ENCODE measurements at places on chromosomes 3 and 15.

GRCh38 chr15:89364741-89365450, 30.3 kb upstream of the POLG start:
- no peak for DNase-seq

DNA sequence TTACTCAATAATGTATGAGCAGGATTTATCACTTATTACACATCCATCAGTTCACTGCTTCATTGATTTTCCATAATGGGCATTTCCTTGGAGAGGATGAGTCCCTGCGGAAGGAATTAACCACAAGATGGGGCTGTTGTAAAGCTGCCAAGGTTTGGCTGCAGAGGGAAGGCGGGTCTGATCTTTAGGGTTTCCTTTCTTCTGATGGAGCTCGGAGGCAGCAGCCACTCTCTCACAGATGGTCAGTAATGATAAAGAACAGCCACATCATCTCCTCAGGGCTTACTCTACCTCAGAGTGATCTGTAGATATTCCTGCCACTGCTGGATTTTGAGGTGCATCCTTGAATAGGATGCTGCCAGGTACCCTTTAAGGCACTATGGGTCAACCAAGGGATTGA, 115.2 kb downstream of the USP13 start:
- peak; percentile 35 for DNase-seq

- no peak for DNase-seq
Observed at GRCh38 chr3:85164436-85164835, 205.6 kb downstream of the CADM2 start.

GRCh38 chr3:71602256-71602655, 18.7 kb upstream of the FOXP1 start:
- DNase-seq = no peak

GRCh38 chr3:152713989-152714388, 120.9 kb upstream of the P2RY1 start:
- DNase-seq = no peak

GRCh38 chr15:35055416-35056105, 29.5 kb downstream of the NANOGP8 start:
- no peak for DNase-seq

GRCh38 chr3:182983876-182984275, 3.5 kb upstream of the DCUN1D1 start:
- no peak for DNase-seq

GRCh38 chr3:46935168-46935858, 41.2 kb downstream of the CCDC12 start:
- DNase-seq = peak; percentile 66

- DNase-seq = no peak
Observed at GRCh38 chr15:64865998-64866520, 24.3 kb downstream of the PLEKHO2 start.

GRCh38 chr3:182906036-182906435, 74.3 kb downstream of the DCUN1D1 start:
- no peak for DNase-seq

- no peak for DNase-seq
Observed at GRCh38 chr15:98969126-98969735, 38.4 kb downstream of the PGPEP1L start.

- DNase-seq = no peak
Observed at GRCh38 chr15:70615435-70616310, 147.7 kb downstream of the UACA start.

GRCh38 chr3:175916191-175916934, 1057.2 kb downstream of the NAALADL2 start:
- no peak for DNase-seq

GRCh38 chr3:26621176-26621575, 1.4 kb upstream of the LRRC3B start:
- DNase-seq = no peak

DNA sequence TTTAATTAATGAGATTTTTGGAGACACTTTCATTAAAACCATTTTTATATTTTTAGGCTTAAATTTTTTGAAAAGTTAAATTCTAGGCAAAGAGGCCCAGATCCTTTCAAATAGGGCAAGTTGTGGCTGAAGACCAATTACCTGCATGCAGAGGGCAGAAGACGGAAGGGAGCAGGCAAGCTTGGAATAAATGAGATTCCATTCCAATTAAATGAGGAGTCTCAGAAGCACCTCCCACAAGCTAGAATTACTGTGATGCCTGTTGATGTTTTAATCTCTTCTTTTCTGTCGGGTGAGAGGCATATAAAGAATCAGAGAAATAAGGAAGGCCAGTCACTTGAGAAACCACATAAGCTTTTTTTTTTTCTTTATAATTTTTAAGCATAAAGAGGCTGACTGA, 46.8 kb downstream of the KBTBD8 start:
- DNase-seq = no peak

- DNase-seq = no peak
Observed at GRCh38 chr3:77392181-77392580, 352.3 kb downstream of the ROBO2 start.

- no peak for DNase-seq
Observed at GRCh38 chr3:187999821-188000220, 154.1 kb upstream of the LPP start.

DNA sequence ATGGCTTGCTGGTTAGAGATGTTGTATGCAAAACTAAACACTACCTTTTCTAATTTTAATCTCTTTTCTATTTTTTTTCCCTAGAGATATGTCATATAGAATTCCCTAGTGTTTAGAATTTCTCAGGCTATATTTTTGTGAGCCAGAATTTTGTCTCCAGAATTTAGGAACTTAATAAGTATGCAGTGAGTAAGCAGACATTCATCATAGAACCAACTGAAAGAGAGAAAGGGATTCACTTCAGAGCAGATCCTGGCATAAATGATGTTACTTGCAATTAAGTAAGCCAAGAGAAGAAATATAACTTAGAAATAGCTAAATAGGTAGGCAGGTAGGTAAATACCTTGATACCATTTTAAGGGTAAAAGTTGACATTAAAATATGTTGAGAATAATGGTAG, 288.9 kb downstream of the ZNF385D start:
- no peak for DNase-seq

DNA sequence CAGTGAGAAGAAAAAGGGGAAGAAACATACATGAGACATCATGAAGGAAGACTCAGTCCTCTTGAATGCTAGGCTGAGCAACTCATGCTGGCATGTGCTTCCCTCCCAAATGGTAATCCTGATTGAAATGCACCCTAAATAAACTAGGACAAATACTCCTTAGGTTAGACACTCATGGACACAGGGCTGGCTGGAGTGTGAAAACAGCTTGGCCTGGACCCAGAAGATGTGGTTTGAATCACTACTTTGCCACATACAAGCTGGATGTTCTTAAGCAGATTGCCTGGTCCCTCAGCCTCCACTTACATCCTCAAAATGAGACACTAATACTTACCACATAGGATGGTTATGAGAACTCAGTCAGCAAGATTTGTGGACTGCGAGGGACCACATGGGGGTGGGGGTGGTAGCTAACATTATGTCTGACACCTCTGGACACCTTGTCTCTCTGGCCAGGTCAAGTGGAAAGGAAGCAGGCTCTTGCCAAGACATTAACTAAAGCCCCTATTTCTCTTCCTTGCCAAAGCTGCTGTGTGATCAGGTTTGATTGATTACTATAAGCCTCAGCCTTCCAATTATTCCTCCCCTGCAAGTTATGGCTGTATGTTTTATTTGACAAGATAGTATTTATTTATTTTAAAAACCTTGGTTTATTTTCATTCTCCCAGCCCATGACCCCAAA, 138.9 kb upstream of the SLC7A14 start:
- no peak for DNase-seq

DNA sequence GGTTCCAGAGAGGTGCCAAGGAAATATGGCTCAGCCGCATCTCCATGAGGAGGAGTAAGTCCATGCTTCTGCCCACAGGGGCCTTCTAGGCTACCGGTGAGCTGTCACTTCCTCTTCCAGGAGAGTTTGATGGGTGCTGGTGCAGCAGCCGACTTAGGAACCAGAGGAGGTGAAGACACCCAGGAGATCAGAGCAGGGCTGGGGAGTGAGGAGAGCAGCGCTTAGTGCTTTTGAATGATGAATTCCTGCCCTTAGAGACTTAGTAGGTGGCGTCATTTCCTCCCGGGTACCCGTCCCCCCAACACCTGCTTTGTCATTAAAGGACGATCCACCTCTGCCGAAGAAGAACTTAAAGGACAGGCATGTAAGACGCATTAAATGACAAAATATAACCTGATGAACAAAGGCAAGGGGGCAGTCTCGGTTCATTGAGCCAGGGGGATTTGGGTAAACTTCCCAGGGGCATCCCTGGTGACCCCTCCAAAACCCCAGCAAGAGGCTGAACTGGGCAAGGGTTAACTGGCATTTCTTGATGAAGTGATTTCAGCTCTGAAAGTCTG, 67.6 kb downstream of the HES1 start:
- DNase-seq = peak; percentile 56

GRCh38 chr3:18264361-18264760, 160.8 kb downstream of the SATB1 start:
- DNase-seq = no peak

- no peak for DNase-seq
Observed at GRCh38 chr3:72109327-72110259, 324.6 kb upstream of the PROK2 start.

GRCh38 chr3:74801924-74802323, 187.5 kb upstream of the CNTN3 start:
- DNase-seq = no peak

DNA sequence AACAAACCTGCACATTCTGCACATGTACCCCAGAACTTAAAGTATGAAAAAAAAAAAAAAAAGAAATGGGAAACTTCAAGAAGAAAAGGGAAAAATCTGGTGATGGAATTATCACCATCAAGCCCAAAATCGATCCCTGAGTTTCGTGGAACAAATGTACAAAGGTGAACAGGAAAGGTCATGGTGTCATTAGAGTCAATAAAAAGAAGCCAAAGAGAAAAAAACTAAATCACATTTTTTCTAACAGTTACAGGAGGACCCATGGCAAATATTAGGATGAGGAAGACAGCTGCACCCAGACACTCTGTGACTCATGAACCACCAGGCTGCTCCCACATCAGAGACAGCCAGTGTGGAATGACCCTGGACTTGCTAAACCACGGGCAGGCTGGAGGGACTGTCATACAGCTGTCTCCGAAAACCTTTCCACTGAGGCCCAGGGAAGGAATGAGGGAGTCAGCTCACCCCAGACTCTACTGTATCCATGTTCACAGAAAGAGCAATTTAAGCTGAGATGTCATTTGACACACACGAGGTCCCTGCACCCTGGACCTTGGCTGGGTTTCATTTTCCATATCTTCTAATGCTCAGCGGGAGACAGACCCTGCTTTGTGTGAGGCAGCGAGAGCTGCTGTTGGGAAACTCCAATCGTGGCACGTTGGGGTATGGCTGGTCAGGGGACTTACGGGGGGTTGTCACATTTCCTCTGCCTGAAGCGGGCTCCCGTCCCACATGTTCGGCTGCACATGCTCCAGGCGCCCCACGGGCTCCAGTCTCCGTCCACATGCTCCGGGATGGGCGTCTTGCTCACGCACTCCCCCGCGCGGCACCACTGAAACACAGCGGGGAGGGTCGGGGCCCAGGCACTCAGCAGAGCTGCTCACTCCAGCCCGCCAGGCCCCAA, 210.2 kb downstream of the ADAMTS17 start:
- no peak for DNase-seq

DNA sequence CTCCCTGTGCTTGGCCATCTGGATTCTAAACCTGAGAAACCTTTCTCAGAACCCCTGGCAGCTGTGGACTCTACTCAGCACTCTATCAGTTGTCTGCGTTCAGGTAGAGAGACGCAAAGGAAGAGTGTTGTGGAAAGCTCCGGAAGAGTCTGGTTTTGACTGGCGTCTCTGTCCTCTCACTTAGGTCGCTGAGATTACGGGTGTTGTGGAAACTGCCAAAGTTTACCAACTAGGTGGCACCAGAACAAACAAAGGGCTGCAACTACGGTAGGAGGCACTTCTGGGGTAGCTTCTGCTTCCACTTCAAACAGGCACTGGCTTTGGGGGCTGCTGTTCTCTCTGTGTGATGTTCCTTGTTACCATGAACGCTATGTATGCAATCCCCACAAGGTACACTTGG, 19.2 kb upstream of the ITPKA start:
- DNase-seq = peak; percentile 49

- no peak for DNase-seq
Observed at GRCh38 chr3:111809186-111809585, 49.9 kb upstream of the PHLDB2 start.

- peak; percentile 36 for DNase-seq
Observed at GRCh38 chr3:119580067-119580760, 922 bp downstream of the ADPRH start.

DNA sequence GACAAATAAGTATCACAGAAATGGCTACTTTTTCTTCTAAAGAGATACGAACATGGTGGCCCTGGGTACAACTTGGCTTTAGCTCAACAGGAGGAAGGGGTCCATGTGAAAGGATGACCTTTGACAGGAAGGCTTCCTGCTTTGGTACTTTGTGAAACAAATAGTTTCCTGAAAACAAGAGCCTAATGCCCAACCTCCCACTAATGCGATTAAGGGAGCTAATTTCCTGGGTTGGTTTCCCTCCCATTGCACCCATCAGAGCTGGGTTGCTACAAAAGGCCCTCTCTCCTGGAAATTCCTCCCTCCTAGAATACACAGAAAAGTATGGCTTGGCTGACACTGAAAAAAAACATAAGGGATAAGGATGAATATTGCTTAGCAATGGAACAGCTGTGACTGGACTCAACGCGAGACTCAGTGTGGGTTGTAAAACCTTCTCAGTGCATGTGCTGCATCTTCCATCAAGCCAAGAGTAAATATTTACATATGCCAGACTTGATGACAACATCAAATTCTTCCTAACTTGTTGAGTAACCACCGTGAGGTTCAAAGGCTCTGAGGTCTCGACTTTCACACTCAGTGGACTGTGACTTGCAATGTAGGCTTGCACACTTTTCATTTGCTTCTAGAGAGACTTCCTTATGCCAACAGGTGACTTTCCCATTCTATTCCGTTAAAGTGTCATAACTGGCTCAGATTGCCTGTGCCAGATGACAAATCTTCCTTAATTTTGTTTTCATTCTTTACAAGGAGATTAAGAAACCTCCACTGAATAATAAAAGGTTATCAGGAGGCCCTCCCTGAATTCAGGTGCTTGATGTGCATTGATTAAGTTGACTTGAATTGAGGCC, 60.1 kb downstream of the ADAMTS9 start:
- peak; percentile 56 for DNase-seq

GRCh38 chr15:55530861-55531313, 22.9 kb upstream of the DNAAF4 start:
- peak; percentile 79 for DNase-seq

- DNase-seq = no peak
Observed at GRCh38 chr15:99149366-99149765, 44.5 kb downstream of the SYNM start.

DNA sequence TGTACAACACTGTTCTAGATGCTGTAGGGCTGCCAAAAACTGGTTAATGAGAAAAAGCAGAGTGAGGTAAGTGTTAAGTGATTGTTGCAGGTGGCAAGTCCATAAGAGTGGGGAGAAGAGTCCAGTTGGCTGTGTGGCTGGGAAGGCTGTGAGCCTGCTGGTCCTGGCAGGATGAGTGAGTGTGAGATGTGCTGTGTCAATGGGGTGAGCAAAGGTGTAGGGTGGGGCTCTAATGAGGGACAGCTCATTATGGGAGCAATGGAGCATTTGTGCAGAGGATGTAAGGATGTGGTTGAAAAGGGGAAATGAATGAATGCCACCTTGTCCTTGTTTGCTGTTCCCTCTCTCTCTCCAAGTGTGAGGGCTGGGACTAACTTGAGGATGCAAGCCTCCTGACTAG, 145.3 kb upstream of the ROPN1 start:
- DNase-seq = peak; percentile 72

All from DMS53 (cell line).